LoVo (cell line): ENCODE measurements at places on chromosomes 1 and 21.

- DNase-seq: no peak
Observed at GRCh38 chr1:58893257-58893869, 109.5 kb upstream of the JUN start.

GRCh38 chr1:162285149-162285561 is 91.5 kb downstream of the SPATA46 start:
- DNase-seq: peak; percentile 74

GRCh38 chr1:159532922-159533321 is 2.9 kb downstream of the OR10J5 start:
- DNase-seq: no peak

GRCh38 chr1:193614817-193615216 is 428.4 kb upstream of the B3GALT2 start:
- no peak for DNase-seq

DNA sequence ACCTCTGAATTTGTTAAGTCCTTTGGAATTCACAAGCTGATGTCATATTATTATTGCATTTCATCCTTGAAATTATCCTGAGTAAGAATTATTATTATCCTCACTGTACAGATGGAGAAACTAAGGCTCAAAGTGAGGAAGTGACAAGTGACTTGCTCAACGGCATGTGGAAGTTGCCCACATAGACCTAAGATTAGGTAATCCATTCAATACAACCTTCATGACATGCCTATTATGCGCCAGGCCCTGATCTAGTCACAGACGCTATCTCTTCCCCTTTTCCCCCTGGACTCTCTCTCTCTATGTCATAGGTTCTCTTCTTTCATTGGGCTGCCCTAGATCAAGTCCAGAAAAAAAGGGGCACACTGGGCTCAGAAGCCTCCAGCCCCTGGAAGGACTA is 84.9 kb upstream of the KCNK2 start:
- DNase-seq: no peak

- DNase-seq: no peak
Observed at GRCh38 chr1:168520052-168520751, 23.6 kb downstream of the XCL2 start.

DNA sequence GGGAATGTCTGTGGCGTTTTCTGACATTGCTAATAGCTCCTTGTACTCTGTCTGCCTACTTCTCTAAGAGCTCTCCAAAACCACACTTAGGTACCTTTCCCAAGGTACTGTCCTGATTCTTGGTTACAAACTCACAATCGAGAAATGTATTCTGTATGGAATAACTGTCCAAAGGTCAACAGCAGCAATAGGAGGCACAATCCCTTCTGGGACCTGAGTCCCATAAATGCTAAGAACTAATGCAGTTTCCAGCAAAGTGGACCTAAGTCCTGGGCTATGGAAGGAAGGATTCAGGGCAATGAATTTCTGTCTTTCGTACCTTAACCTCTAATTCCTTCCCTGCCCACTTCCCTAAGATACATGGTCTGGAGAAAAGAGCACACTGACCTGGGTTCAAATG is 59.7 kb downstream of the DMAP1 start:
- no peak for DNase-seq

- no peak for DNase-seq
Observed at GRCh38 chr1:116855773-116856201, 53.9 kb upstream of the PTGFRN start.

GRCh38 chr21:45699251-45699942 is 55.9 kb downstream of the PCBP3 start:
- DNase-seq: no peak

DNA sequence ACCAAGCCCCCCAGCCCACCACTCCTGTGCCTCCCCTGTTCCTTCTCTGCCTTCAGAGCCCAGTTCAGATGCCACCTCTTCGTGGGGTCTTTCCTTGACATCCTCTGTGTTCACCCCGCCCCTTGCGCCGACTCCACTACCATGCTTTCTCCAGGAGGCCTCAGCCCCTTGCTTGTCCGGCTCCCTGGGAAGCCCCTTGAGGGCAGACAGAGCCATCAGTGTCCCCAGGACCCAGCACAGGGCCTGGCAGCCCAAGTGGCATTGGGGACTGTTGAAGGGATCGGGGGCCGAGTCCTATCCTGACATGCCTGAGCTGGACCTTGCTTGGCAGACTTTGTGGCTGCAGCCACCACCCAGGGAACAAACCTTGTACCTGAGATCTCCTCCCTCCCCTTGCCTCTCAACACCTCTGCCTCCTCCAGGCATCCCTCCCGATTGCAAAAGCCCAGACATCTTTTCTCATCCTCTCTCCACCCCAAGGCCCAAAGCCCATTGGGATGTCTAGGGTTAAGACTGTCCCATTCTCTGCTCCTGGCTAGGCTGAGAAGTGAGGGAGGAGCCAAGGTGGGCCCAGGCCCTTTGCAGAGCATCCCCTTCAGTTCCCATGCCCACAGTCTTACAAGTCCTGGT is 3.4 kb downstream of the CLDN19 start:
- no peak for DNase-seq

- no peak for DNase-seq
Observed at GRCh38 chr1:59212706-59213105, 84.2 kb upstream of the FGGY start.

DNA sequence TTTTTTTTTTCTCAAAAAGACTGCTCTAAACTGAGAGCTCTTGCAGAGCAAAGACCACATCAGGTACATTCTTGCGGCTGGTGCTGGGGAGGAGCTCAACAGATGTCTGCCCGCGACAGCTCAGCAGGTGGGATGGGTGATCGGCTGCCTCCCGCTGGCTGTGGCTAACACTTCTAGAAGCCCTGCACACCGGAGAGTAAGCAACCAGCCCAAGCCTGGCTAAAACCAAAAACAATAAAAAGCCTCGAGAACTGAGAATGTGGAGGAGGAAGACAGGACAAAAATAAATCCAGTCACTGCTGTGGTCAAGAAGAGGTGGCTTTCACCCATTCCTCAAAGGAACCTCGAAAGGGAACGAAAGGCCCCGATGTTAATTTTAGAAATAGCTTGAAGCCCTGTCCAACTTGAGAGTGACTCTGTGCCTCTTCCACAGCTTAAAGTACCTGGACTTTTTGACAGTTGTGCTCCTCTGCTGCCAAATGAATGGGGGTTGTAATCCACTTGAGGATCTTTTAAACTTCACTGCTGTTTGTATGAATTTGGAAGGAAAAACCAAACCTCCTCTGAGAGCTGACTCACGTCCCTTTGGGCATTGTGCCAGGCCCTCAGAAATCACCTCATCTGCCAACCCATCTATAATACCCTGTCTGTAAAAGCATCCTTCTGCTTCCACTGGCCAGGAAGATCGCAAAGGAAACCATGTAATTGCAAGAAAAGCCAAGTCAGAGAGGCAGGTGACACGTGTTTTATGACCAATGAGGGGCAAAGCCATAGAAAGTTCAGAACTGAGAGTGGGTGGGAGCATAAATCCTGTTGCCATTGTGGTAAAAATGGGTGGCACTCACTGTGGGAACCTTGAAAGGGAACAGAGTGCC is 78.6 kb downstream of the KCNN3 start:
- peak; percentile 19 for DNase-seq

DNA sequence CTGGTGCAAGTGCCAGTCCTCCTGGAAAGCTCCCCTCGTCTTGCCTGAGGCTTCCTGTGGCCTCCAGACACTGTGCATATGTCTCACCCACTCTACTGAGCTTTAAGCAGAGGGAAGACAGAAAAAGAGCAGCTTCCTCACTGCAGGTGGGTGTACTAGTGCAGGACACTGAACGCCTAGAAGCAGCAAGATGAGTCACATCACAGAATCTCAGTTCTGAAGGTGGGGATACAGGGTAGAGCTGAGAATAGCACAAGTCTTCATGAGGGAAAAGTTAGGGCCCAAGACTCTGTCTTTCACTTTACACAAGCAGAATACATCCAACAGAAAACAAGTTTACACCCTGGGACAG is 37.4 kb downstream of the PCAT6 start:
- DNase-seq: no peak

DNA sequence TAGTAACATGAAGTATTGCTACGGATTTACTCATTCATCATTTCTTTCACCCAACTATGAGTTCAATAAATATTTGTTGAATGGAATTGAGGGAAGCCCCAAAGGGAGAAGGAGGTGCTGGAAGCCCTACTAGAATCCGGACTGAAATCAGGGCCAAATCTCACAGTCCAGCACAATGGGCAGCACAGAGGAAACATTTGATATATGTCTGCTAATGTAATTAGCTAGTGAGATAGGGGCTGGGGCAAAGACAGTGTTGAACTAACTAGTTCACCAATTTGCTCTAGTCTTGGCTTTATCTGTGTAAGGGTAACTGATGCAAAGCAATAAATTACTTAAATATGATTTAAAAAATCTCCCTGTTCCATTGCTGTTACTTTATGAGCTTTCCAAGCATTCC is 26.1 kb upstream of the SLC30A1 start:
- DNase-seq: no peak

- no peak for DNase-seq
Observed at GRCh38 chr1:18736958-18737357, 106.3 kb downstream of the PAX7 start.

DNA sequence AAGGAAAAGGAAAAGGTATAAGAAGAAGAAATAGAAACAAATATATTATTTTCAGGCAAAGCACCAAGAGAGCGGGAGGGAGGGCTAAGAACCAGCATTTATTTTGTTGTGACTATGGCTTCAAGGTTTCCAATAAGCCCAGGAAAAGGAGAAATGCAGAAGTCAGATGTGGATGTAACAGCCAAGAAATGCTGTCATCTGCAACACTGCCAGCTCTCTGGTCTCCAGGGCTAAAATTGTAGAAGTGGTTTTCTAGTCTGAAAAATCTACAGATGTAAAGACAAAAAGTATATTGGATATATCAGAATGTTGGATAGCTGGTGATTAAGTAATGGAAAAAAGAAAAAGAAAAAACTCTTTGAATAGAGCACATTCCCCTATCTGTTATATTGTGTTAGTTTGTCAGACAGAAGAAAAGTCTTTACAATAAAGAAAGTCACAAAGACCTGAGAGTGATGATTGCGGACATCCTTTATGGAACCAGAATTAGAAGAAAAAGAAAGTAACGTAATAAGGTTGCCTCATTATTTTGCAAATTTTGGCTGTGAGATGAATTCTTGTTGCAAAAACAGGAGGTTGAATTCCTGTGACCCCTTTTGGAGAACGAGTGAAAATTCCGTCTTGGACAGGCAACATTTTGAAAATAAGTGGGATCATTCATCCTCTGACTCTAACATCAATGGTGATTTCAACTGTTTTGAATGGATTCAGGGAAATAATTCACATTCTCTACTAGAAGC is 938.1 kb downstream of the TTLL7 start:
- no peak for DNase-seq

DNA sequence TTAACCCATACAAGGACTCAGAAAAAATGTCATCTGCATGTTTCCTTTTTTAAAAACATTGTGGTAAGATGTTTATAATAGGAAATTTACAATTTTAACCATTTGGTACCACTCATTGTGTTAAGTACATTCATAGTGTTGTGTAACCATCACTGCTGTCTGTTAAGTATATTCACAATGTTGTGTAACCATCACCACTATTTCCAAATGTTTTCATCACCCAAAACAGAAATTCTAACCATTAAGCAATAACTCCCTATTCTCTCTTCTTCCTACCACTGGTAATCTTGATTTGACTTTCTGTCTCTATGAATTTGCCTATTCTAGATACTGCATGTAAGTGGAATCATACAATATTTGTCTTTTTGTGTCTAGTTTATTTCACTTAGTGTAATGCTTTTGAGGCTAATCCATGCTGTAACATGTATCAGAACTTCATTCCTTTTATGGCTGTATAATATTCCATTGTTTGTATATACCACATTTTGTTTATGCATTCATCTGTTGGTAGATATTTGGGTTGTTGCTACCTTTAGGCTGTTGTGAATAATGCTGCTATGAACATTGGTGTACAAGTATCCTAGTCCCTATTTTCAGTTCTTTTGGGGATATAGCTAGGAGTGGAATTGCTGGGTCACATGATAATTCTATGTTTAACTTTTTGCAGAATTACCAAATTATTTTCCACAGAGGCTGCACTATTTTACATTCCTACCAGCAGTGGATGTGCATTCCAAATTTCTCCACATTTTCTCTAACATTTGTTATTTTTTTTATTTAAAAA is 14.1 kb downstream of the HIPK1 start:
- DNase-seq: no peak

- no peak for DNase-seq
Observed at GRCh38 chr1:30753660-30754123, 3.9 kb downstream of the LAPTM5 start.

GRCh38 chr1:4137621-4138415 is 237.7 kb upstream of the C1orf174 start:
- no peak for DNase-seq
